ENCODE measurements at places on chromosomes 2 and 18.

- no peak for DNase-seq
Measured at GRCh38 chr2:2646433-2647051, 315.5 kb upstream of the MYT1L start.

DNA sequence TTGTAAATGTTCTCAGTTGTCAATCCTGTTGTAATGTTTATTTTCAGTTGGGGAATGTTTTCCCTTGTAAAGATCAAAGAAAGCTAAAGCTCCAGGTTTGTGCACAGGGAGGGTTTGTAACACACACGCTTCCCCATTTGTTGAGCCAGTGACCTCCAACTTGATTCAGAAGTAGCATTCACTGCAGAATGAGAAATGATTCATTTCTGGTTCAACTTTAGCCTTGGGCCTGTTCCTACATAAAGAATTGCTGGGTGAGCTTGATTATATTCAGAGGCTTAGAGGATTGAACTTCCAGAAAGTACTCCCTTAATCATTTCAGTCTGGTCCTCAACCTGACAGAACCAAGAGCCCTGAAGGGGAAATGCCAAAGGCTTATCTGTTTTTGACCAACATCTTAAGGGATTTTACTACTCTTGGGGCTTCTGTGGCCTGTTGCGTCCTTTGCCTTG lies 70.6 kb upstream of the CAVIN2 start:
- DNase-seq, result no peak

GRCh38 chr2:190984595-190984994 lies 29.4 kb downstream of the STAT1 start:
- no peak for DNase-seq

GRCh38 chr2:232505856-232506255 lies 14.3 kb upstream of the PRSS56 start:
- no peak for DNase-seq

- DNase-seq, result no peak
Measured at GRCh38 chr2:238988105-238988504, 140.2 kb downstream of the TWIST2 start.

DNA sequence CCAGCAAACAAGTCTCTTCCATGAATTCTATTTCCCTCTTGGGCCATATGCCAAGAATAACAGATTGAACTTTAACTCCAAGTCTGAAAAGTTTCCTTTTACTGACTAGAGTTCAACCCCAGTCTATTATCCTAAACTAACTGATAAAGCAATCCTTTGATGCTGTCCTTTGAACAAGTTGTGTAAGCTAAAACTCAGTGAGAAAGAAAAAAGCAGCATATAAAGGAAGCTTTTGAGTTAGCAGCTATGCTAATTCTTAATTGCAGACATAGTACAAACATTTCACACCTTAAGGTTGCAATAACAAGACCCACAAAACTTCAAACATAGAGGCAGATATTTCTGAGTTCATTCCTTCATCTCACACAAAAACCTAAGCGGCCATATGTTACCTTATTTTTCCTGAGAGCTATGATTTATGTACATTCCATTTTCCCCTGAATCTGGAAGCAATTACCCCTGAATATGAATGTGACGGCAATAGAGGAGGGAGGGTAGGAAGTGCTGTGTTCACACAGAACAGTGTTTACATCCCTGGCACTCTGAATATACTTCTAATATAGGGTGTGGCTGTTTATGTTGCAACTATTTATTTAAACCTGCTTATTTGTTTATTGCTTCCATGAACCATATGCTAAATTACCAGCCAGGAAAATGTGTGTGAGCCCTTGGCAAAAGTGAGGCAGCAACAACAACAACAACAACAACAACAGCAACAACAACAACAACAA lies 180.6 kb downstream of the IRS1 start:
- no peak for DNase-seq

DNA sequence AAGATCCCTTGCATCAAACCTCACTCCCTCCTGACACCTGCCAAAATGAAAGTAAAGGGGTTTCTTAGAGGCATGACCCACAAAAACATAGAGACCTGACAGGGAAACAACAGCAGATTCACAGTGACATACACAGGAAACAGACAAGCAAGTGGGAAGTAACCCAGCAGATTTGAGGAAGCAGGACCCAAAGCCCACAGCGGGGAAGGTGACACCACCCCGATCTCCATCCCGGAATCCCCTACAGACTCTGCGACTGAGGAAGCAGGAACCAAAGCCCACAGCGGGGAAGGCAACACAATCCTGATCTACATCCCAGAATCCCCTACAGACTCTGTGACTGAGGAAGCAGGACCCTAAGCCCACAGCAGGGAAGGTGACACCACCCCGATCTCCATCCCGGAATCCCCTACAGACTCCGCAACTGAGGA lies 21.6 kb downstream of the CIB4 start:
- DNase-seq, result no peak

- no peak for DNase-seq
Measured at GRCh38 chr2:106159866-106160785, 34.0 kb downstream of the UXS1 start.

GRCh38 chr2:225479386-225479785 lies 79.9 kb downstream of the NYAP2 start:
- no peak for DNase-seq

GRCh38 chr2:125681576-125681975 lies 974.4 kb upstream of the GYPC start:
- DNase-seq, result no peak

DNA sequence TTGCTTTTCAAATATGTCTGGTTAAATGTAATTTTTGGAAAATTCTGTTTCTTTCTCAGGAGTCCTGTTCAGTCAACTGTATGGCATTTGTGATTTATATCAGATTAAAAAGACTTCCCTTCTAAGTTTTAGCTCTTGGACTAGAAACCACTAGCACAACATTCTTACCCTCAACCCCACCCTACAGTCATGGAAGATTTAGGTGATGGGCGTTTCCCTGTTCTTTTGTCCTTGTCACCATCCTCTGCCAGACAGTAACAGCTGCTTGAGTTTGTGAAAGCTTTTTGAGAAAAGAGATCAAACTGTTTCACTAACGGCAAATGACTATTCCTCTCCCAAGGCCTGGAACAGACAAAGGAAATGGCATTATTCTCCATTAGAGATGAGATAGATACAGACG lies 31.8 kb downstream of the SERPINB5 start:
- no peak for DNase-seq

GRCh38 chr2:75564026-75564688 lies 3.4 kb upstream of the EVA1A start:
- DNase-seq, result no peak

- no peak for DNase-seq
Measured at GRCh38 chr2:151207100-151207499, 54.6 kb downstream of the RBM43 start.

DNA sequence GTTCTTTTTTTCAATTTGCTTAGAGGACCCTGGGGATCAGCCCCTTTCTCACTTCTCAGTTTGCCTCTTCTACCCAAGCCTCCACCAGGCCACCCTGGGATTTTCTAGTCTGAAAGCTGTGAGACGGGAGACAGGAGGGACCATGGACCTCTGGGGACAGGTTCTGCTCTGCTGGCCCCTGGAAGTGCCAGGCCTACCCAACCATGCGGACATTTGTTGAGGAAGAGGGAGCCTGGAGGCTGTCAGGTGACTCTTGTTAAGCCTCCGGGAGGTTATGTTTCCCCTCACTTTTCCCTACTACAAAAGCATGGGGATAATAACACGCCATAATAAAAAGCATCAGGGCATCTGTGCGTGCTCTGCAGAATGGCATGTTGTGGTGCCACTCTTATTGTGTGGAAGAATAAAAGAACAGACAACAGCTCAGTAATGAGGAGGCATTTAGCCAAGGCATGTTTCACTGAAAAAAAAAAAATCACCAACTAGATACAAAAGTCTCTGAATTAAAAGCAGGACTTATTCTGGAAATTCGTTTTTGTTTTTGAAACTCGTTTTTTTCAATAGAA lies 48.3 kb upstream of the PLA2R1 start:
- DNase-seq, result no peak

- no peak for DNase-seq
Measured at GRCh38 chr2:40329739-40330030, 122.2 kb downstream of the SLC8A1 start.

DNA sequence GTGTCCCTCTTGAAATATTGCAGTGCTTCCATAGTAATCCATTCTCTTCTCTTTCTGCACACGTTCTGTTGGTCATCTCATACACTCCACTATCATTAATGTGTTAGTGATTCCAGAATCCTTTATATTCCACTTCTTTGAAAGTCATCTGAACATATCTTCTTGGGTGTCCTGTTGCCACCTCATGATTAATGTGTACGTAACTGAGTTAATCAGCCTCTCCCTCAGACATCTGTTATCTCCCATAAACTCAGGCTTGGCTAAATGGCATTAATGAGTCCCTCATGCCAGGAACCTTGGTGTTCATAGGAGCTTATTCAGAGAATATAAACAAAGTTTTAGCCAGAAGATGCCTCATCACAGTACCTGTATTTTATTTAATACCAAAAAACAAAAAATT lies 126.4 kb downstream of the NCOA1 start:
- no peak for DNase-seq

DNA sequence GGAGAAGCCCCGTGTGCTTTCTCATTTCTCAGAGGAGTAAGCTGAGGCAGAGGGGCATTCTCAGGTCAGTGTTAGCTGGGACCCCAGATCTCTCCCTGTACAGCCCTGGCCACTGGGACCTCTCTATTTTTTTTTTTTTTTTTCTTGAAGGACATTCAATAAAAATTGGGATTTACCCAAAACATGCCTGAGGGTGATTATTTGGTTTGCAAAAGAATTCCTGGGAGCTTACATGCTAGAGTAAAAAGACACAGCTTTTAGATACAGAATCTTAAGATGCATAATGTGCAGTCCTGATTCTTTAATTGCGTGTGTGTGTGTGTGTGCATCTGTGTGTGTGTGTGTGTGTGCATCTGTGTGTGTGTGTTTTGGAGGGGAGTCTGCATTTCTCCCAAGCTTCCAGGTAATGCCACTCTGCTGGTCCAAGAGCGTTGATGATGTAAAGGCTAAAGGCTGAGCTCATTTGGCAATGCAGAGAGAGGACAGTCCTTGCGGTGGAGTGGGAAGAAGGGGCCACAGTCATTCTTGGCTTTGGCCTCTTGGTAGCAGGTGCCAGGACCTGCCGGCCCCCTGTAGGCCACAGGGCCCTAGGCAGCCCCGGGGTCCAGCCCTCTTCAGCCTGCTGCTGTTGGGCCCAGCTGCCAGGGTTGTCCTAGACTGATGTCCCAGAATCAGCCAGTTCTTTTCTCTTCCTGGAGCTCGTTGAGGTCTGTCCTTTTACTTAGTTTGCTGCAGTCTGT lies 74.1 kb upstream of the MCFD2 start:
- DNase-seq, result no peak

DNA sequence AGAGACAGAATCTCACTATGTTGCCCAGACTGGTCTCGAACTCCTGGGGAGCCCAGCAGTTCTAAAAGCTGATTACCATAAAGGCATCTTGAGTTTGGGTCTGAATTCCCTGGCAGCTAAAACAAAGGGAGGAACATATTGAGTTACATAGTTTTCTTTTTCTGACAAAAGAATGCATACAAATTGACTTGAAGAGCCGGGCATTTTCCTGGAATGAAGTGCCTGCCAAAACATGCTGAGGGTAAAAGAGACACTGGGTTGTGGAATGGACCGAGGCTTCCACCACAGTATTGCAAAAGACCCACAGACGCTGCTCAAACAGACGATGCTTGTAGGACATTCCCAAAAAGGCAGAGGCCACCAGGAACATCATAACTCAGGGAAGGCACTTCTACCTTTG lies 35.1 kb upstream of the ROCK2 start:
- DNase-seq, result no peak

DNA sequence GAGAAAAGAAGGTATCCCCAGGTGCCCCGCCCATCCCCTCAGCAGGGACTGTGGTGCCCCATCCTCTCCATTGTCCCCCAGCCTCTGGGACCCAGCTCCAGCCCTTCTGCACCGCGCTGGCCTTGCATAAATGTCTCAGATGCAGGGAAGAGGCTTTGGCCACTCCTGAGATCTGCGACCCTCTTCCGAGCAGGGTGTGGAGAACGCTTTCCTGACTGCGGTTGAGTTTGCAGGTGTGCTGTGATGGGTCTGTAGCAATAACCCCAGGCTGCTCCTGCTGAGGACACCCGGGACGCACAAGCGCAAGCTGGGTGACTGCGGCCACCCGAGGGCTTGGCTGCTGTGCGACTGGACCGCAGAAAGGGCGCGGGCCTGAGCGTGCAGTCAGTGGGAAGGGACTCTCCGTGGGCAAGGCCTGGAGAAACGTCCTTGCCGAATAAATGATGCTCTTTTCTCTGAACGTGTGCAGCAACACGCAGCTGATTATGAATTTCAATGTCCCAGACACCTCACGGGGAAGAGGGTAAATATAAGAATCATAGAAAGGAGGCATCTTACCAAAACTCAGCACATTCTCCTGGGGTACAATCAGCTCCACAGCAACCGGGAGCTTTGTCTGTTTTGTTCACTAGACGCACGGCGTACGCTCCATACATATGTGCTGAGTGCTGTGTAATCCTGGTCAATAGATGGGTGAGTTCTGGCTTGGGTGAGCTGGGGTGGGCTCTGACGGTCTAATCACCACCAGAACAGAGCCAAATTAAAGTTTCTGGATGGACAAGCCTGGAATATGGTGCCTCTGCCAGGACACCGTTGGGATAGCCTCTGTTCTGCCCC lies 67.5 kb upstream of the ZNF516 start:
- DNase-seq, result no peak

DNA sequence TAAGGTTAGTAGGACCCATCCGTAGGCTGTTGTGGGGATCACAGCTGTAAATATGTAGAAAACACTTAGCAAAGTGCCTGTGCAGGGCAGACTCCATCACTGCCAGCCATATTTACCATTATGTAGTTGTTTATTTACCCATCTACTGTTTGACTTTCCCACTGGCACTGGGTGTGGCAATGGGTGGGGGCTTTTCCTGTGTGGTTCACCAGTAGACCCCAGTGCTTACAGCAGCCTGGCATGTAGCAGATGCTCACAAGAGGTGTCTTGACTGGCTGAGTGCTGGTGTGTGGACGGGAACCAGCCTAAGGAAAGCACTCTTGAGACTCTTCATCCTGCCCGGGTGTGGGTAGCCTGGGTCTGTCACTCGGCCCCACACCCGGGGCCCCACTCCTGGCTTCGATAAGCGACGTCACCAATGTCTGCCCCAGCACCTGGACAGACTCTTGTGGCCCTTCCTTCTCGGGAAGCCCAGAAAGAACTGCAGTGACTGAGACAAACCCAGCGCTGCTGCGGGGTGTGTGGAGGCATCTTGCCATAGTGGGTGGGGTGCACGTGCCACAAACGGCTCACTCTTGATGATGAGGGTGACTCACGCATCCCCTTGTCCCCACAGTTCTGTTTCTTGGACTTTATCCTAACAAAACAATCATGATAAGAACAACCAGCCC lies 78.3 kb downstream of the HDAC4 start:
- DNase-seq, result no peak

DNA sequence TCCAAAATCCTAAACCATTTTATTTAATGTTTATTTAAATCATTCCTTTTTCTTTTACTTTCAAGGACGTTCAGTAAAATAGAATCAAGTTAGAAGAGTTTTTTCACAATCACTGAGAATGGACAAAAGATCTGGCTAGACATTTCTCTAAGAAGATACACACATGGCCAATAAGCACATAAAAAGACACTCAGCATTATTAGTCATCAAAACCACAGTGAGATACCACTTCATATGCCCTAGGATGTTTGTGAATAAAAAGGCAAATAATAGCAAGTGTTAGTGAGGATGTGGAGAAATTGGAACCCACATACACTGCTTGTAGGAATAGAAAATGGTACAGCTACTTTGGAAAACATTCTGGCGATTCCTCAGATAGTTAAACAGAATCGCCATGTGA lies 76.1 kb downstream of the RHBDD1 start:
- DNase-seq, result no peak

Data from iPS DF 19.7 (cell line).